Activated naive CD8-positive, alpha-beta T cell treated with anti-CD3 and anti-CD28 coated beads for 36 hours (primary cell): ENCODE measurements at places on chromosomes 3 and 15. TPM values are rescaled to one million over a fixed set of nuclear protein-coding genes. Genes with fewer than 3 reads are reported as not detected.

DNA sequence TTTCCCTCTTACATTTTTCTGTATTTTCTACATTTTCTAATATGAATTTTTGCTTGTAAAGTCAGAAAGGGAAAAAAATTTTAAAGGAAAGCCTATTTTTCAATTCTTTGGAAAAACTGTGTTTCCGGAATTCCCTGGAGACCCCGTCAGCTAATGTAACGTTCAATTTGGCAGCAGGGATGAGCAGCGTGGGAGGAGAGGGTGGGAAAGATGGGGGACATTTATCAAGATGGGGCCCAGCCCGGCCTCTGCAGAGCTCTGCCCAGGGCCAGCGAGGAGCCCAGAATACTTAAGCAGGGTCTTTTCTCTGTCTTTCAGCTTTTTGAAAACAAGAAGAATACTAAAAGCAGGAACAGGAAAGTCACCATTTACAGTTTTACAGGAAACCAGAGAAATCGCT, 129.0 kb downstream of the LRRK1 start:
- H3K36me3 ChIP-seq = no peaks in the 10 kb centered on the region
- no peak overlapping the region for H3K4me3 ChIP-seq
- no peak overlapping the region for H3K27ac ChIP-seq
- DNase-seq = no peak
- H3K4me1 ChIP-seq = no peaks in the 10 kb centered on the region

- peaks cover 17% of the 10 kb centered on the region for H3K4me1 ChIP-seq
- DNase-seq = no peak
- no peak overlapping the region for H3K27ac ChIP-seq
- H3K27me3 ChIP-seq = peaks cover 51% of the 10 kb centered on the region
- no peak overlapping the region for H3K4me3 ChIP-seq
These were observed 1.6 kb upstream of the PROK2 start for GRCh38 chr3:71786551-71786950.

Gene SLC6A6
- 38.6 TPM for total RNA-seq

- DNase-seq = no peak
- peak overlapping the region; percentile 61 for H3K27ac ChIP-seq
- H3K4me3 ChIP-seq = no peak overlapping the region
- no peaks in the 10 kb centered on the region for H3K27me3 ChIP-seq
- H3K4me1 ChIP-seq = peaks cover 6% of the 10 kb centered on the region
These were observed 8.7 kb downstream of the HYPK start for GRCh38 chr15:43808960-43809678.

- peaks cover 7% of the 10 kb centered on the region for H3K4me1 ChIP-seq
- H3K36me3 ChIP-seq = no peaks in the 10 kb centered on the region
- no peak overlapping the region for H3K4me3 ChIP-seq
- H3K27me3 ChIP-seq = peaks cover 12% of the 10 kb centered on the region
These were observed 66.8 kb downstream of the ABTB1 start for GRCh38 chr3:127739347-127740135.

Gene C3orf22
- not detected for total RNA-seq

DNA sequence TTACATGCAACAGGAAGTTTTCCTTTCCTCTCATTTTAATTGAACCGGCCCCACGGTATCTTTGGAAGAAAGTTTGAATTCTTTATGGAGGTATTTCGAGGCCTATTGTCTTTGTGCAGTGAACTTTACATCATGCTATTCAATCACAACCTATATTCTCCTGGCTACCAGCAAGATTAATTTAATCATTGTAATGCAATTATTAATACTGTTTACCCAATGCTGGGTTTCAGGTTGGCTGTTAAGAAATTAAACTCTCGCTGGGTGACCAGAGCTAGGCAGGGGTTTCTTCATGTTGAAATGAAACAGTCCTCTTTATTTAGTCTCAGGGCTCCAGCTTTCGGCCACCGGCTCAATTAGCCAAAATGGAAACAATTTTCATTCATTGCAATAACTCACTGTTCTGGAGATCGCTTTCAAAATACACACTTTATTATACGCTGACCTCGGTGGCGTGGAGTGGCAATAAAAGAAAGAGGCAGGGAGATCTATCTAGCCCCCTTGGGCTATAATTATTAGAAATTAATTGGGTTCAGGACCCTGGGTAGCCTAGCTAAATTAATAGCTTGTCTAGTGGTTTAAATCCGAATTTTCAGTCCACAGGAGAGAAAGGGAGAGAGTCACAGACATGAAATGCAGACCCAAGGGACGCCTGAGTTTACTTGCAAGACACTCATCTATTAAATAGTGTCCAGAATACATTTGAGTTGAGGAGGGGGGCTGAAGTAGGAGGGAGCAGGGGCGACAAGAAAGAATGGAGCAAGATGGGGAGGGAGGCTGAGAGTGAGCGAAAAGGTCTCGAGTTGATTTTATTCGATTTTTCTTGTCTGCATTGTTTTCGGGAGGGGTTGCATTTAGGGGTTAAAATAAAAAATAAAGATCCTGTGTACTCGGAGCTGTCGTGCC, 3.9 kb upstream of the MECOM start:
- H3K36me3 ChIP-seq = peaks cover 1% of the 10 kb centered on the region
- H3K27ac ChIP-seq = no peak overlapping the region
- peaks cover 18% of the 10 kb centered on the region for H3K4me1 ChIP-seq
- peaks cover 95% of the 10 kb centered on the region for H3K27me3 ChIP-seq

GRCh38 chr15:40162552-40162951, 1.7 kb downstream of the BUB1B start:
- no peak overlapping the region for H3K4me3 ChIP-seq
- H3K27me3 ChIP-seq = peaks cover 3% of the 10 kb centered on the region
- H3K36me3 ChIP-seq = peaks cover 30% of the 10 kb centered on the region
- peaks cover 9% of the 10 kb centered on the region for H3K4me1 ChIP-seq
- no peak for DNase-seq

Gene SLC12A1
- not detected for total RNA-seq

Gene SLC28A2
- total RNA-seq = not detected

DNA sequence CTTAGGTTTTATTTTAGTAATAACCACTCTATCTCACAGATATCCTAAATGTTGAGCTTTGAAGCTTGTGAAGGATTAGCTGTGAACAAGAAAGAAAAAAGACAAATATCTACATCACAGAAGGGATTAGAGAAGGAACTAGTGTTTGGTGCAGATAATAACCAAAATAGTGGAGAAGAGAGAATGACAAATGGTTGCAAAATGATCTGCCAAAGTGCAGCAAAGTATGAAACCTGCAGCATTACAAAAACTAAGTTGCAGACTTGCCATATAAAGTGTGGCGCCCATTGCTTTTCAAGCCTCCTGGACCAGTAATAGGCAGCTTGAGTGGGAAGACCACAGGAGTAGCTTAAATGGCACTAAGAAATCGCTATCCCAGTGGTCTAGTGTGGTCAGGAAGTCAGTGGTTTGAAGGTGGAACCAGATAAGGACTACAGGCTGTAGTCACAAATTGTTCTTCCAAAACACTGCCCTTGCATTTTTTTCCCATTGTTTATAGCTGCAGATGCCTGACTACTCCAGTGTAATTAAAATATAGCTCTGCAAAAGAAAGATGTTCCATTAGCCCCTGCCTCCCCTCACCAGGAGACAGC, 20.7 kb downstream of the TPM1 start:
- H3K27me3 ChIP-seq = no peaks in the 10 kb centered on the region
- peaks cover 5% of the 10 kb centered on the region for H3K36me3 ChIP-seq
- no peak overlapping the region for H3K4me3 ChIP-seq
- no peak for DNase-seq
- H3K4me1 ChIP-seq = no peaks in the 10 kb centered on the region
- H3K27ac ChIP-seq = no peak overlapping the region

DNA sequence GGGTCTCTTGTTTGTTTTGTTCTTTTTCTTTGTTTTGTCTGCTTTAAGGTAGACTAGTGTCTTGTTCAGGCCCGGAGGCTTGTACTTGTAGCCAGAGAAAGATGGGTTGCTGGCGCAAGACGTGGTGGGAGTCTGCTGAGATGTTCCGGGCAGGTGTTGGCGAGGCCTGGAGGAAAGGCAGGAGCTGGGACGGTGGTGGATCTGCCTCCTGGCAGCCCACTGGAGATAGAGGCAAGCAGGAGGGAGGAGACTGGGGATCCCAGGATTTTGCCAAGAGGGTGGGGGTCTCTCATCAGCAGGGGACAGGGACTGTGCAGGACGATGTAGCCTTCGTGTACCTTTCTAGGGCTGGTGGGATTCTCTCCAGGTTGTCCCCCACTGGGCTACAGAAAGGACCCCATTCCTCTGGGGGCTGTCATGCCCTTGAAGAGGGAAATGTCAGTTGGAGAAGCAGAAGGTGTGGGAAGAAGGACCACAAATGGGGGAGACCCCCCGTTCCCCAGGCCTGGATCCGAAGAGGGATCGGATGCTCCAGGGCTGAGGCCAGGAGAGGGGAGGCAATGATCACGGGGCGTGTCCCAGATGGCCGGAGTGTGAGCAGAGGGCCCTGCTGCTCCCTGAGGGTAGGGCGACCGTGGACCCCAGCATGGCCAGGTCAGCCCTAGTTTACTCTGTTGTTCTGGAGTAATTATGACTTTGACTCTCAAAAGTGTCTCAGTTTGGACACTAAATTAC, 7.0 kb downstream of the CHAC1 start:
- peaks cover 15% of the 10 kb centered on the region for H3K36me3 ChIP-seq
- H3K4me3 ChIP-seq = no peak overlapping the region
- peaks cover 20% of the 10 kb centered on the region for H3K4me1 ChIP-seq
- H3K27me3 ChIP-seq = no peaks in the 10 kb centered on the region

DNA sequence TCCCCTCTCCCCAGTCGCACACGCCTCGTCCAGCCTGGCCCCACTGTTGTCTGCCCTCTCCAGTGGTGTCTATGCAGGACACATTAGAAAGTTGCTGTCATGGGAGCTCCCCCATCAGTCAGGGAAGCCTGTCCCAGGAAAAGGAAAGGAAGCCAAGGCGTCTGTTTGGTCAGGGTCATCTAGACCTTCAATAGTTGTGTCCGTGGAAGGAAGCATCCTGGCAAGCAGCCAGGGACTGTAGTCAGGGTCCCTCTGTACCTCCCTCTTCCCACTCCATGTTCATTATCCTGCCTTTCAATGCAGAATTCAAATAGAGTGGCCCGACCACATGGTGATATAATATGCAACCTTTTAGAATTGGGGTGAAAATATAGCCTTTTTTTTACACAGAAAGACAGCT, 60.7 kb upstream of the RAB6B start:
- H3K27ac ChIP-seq = no peak overlapping the region
- no peaks in the 10 kb centered on the region for H3K36me3 ChIP-seq
- no peak overlapping the region for H3K4me3 ChIP-seq
- H3K27me3 ChIP-seq = no peaks in the 10 kb centered on the region

- H3K27ac ChIP-seq = no peak overlapping the region
- H3K36me3 ChIP-seq = no peaks in the 10 kb centered on the region
- H3K27me3 ChIP-seq = peaks cover 6% of the 10 kb centered on the region
- no peak overlapping the region for H3K4me3 ChIP-seq
- H3K4me1 ChIP-seq = no peaks in the 10 kb centered on the region
These were observed 29.3 kb upstream of the UBE2E1 start for GRCh38 chr3:23776352-23776891.

Gene LRRIQ4
- 0.49 TPM for total RNA-seq

DNA sequence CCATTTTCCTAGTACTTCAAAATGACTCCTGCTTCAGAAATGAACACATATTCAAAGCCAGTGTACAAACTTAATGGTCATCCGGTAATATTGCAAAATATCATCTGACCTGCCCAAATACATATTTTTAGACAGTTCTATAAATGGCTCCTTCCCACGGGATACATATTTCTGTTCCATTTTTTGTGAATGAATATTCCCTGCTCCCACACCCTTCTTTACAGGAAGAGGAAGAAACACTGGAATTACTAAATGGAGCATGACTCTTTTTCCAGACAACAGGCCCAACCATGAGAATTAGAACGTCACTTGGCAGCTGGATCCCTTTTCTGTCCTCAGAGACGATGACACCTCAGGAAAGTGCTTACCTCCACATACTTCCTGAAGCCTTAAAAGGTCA, 38.0 kb upstream of the CBLB start:
- DNase-seq = no peak
- H3K4me1 ChIP-seq = peaks cover 11% of the 10 kb centered on the region
- H3K27ac ChIP-seq = no peak overlapping the region
- no peak overlapping the region for H3K4me3 ChIP-seq

GRCh38 chr3:58202917-58203360, 7.8 kb downstream of the DNASE1L3 start:
- peaks cover 12% of the 10 kb centered on the region for H3K4me1 ChIP-seq
- H3K36me3 ChIP-seq = peaks cover 3% of the 10 kb centered on the region
- peaks cover 14% of the 10 kb centered on the region for H3K27me3 ChIP-seq
- H3K27ac ChIP-seq = no peak overlapping the region

DNA sequence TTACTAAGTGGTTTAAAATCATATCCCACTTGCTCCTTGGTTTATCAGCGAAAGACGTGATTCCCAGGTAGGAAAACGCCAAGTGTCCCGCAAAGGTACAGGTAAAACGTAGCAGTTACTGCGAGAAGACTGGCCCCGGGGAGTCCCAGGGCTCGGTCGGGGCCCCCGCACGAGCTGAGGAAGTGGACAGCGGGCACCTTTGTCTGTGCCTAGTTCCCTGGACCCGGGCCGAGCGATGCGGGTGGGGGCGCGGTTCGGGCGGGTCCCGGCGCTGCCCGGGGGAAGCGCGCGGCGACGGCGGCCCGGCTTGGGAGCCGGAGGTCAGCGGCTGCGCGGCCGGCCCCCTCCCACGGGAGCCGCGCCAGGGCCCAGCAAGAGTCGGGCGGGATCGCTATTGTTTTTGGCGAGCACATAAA, 864 bp upstream of the NEO1 start:
- peaks cover 12% of the 10 kb centered on the region for H3K4me1 ChIP-seq
- no peak overlapping the region for H3K27ac ChIP-seq
- H3K4me3 ChIP-seq = peak overlapping the region; percentile 72
- peaks cover 32% of the 10 kb centered on the region for H3K27me3 ChIP-seq

- H3K36me3 ChIP-seq = no peaks in the 10 kb centered on the region
- no peak for DNase-seq
- peaks cover 13% of the 10 kb centered on the region for H3K4me1 ChIP-seq
- peaks cover 7% of the 10 kb centered on the region for H3K27me3 ChIP-seq
These were observed 26.1 kb downstream of the PPP2R3A start for GRCh38 chr3:135991621-135992020.

DNA sequence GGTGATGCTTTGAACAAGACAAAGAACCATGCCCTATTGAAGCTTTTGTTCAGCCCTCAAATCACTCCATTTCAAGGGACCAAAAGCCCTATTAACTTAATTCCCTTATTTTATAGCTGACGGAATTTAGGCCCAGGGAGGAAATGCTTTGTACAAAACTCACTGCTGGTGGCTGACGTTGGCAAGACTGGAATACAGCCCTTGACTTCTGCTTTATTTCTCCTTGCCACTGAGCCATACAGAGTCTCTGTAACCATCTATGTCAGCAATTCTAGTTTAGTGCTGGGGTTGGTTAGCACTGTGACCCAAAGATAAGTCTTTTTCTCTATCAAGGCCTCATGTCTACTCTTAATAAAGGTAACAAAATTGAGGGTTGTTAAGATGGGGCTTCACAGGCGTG, 316.1 kb upstream of the TPRG1 start:
- no peaks in the 10 kb centered on the region for H3K27me3 ChIP-seq
- no peaks in the 10 kb centered on the region for H3K36me3 ChIP-seq
- H3K4me1 ChIP-seq = no peaks in the 10 kb centered on the region

DNA sequence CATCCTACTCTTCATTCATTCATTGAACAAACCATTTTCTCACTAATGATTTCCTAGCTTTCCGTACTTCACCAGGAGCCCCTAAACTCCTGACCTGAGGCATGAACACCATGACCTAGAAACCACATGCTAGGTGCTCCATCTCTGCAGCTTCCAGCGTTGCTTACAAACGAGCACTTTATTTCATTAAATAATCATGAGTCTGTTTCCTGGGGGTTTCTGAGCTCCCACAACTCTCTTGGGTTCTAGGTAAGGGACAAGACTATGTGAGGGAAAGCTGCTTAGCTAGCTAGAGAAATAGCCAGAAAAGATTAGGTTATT, 1.3 kb downstream of the MAP2K1 start:
- DNase-seq = no peak
- no peaks in the 10 kb centered on the region for H3K27me3 ChIP-seq
- H3K4me1 ChIP-seq = peaks cover 46% of the 10 kb centered on the region
- H3K27ac ChIP-seq = peak overlapping the region; percentile 87
- H3K36me3 ChIP-seq = peaks cover 62% of the 10 kb centered on the region
